Stimulated activated CD4-positive, alpha-beta T cell treated with anti-CD3 and anti-CD28 coated beads, Interleukin-4, amount 100 ng/mL, for 4 hours (primary cell): ENCODE measurements at places on chromosomes 3 and 15.

DNA sequence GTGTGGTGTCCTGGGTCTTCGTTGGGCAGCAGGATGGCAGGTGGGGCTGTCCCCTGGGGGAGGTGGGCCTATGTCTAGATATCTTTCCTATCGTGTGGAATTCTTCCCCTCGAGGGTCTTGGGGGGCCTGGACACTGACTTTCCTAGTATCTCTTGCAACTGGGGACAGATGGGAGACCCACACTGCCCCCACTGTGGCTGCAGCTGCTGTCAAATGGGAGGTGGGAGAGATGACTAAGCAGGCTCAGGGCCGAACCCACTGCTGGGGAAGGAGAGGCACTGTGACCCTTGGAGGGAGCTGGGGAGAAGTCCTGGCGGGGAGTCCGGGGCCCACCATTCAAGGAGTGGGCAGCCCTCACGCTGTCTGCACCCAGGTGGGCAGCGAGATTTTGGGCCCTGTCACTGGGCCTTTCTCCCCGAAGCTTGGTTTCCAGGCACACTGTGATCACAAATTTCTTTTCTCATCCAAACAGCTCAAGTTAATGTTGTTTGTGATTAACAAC, 2.9 kb upstream of the FBLN2 start:
- DNase-seq = no peak

- DNase-seq = no peak
Observed at GRCh38 chr15:65835447-65835846, 33.8 kb upstream of the RAB11A start.

- DNase-seq = no peak
Observed at GRCh38 chr15:31379042-31379441, 52.4 kb downstream of the KLF13 start.

GRCh38 chr3:38151667-38152265, 13.3 kb downstream of the MYD88 start:
- DNase-seq = no peak

GRCh38 chr3:117587416-117587815, 877.8 kb downstream of the TUSC7 start:
- DNase-seq = no peak

DNA sequence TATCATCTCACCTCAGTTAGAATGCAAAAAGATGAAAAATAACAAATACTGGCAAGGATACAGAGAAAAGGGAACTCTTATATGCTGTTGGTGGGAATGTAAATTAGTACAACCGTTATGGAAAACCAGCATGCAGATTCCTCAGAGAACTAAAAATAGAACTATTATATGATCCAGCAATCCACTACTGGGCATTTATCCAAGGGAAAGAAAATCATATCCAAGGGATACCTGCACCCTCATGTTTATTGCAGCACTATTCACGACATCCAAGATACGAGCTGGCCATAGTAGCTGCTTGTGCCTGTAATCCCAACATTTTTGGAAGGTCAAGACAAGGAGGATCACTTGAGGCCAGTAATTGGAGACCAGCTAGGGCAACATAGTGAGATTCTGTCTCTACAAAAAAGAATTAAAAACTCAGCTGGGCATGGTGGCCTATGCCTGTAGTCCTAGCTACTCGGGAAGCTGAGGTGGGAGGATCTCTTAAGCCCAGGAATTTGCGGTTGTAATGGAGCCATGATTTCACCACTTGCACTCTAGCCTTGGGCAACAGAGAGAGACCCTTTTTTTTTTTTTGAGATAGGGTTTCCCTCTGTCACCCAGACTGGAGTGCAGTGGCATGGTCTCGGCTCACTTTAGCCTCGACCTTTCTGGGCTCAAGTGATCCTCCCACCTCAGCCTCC, 26.6 kb downstream of the USP50 start:
- DNase-seq = no peak

- peak; percentile 44 for DNase-seq
Observed at GRCh38 chr3:186882881-186883685, 40.6 kb downstream of the ADIPOQ start.

GRCh38 chr3:30989276-30990030, 95.0 kb upstream of the GADL1 start:
- DNase-seq = no peak

DNA sequence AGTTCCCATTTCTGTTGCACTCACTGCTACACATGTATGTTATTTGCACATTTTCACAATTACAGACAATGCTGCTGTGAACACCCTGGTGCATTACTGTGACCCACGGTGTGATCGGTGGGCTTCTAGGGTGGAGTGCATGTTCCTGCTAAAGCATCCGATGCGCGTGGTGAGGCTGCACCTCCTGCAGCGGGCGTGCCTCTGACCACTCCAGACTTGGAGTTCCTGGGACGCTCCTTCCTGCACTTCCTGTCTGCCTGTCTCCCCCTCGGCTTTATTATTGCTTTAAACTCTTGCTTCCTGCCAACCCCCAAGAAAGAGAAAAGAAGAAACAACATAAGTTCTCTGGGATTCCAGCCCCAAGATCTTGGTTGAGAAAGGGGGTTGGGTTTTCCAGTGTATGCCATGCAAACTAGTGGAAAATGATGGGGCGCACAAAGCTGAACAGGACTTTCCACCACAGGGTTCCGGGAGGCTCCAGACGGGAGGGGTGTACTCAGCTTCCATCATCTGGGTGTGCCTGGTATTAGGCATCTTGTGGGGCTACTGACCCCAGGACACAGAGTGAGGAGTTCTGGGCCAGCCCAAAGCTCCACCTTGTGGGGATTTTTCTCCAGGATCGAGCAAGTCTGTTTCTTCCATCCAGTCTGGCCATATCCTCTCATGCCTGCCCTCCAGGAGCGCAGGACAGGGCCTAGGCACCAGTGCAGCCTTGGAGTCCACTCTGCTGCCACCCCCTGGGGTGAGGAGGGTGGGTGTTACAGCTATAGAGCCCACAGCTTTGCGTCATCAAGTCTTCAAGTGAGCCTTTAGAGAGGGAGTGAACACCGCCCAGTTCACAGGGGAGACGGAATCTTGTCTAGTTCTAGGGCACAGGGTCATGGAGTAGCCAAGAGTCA, 11.2 kb downstream of the RPL32 start:
- DNase-seq = no peak

- DNase-seq = no peak
Observed at GRCh38 chr3:98558100-98558827, 26.5 kb downstream of the GPR15 start.

GRCh38 chr3:178295292-178295912, 240.8 kb upstream of the KCNMB2 start:
- DNase-seq = no peak

GRCh38 chr3:41323467-41324155, 124.3 kb downstream of the CTNNB1 start:
- DNase-seq = no peak

DNA sequence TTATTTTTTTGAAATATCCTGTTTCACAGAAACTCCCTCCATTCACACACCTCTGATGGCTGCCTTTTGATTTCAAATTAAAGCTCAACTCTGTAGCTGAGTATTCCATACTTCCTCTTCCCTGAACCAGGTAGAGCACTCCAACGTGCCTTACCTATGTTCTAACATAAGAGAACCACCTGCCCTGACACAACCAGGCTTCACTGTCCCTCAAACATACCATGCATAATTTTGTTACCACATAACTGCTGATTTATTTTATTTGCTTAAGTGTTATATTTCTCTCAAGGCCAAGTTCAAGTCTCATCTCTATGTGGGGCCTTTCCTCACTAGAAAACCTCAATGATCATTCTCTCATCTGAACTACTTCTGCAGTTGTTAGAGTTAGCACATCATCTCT, 209.7 kb downstream of the P3H2 start:
- no peak for DNase-seq

GRCh38 chr15:92869263-92869940, 30.7 kb upstream of the CHD2 start:
- no peak for DNase-seq

- DNase-seq = no peak
Observed at GRCh38 chr3:78434801-78435200, 1333.0 kb downstream of the ROBO1 start.

DNA sequence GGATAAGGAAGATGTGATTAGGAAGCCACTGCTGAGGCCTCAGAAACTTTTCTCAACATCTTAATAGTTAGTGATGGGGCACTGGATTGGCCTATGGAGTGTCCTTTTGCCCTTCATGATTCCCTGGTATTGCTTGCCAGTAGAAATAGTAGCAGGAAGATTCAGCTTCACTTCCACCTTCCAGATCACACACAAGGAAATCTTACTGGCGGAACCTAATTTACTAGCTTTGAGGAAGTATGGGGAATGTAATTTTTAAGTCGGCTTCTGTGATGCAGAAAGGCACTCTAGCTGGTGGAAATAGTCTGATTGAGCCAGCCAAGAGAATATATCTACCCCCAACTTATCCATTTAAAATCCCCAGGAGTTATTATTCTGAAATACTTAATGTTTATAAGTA, 46.5 kb downstream of the LPP start:
- DNase-seq = no peak

DNA sequence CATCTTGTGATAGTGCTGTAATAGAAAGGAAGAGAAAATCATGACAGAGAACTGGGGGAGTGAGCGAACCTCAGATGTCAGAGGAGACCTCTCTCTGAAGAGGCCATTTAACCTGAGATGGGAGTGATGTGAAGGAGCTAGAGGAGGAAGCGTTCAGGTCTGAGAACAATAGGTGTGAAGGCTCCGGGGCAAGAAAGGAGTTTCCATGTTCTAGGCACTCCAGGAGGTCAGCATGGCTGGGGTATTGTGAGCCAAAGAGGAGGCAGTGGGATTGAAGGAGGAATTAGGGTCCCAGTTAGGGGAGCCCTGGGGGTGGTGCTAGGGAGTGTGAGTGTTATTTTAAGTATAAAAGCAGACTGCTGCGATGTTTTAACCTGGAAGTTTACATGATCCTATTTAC, 8.8 kb upstream of the FILIP1L start:
- DNase-seq = no peak

DNA sequence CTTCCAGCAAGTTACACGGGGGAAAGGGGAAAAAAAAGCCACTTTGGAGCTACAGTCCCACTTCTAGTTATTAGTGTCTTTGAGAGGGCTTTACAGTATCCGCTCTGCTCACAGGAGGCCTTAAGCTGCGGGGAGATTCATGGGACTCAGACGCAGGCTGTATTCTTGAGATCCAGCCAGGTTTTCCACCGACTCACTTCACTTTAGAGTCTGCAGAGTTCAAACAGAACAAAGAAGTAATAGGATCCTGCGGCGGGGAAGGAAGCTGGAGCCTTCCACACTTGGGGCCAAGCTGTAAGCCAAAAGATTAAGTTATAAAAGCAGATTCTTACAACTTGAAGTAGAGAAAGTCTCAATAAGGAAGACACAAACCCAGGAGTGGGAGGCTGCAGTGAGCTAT, 60.2 kb upstream of the FAM174B start:
- no peak for DNase-seq

- no peak for DNase-seq
Observed at GRCh38 chr15:96790004-96790403, 459.5 kb downstream of the NR2F2 start.

GRCh38 chr3:90056281-90057032, 949.0 kb downstream of the EPHA3 start:
- no peak for DNase-seq

GRCh38 chr3:39754549-39754948, 54.9 kb upstream of the MYRIP start:
- DNase-seq = no peak

DNA sequence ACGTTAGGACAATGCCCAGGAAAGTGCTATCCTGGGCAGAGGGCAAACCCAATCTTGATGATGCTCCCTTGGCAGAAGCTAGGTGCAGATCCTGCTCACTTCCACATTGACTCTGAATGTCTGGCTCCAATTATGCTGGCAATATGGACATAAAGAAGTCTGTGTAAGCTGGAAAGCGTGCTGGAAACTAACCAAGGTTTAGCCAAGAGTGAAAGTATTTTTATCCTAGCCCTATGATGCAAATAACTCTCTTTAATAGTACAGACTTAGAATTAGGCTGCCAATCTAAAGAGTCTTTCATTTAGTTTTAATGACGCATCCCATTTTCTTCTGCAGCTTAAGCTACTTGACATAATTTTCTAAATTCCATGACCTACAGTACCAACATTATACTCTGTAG, 571.8 kb downstream of the TUSC7 start:
- DNase-seq = no peak

DNA sequence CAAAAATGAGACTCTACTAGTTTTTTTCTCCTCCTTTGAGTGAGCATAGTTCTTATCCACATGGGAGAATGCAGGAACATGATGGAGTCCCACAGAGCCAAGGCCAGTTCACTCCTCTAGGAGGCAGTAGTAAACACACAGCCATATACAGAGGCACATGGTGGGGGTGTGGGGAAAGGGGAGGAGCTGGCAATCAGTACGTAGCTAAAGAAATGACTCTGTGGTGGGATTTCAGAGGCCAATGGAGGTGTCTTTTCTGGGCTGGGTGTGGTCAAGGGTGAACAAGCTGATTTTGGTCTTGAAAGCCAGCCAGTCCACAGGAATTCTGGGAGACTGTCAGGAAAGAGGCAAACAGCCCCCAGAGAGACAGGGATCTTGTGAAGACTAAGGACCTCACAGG, 6.6 kb upstream of the RAB11A start:
- DNase-seq = peak; percentile 64

DNA sequence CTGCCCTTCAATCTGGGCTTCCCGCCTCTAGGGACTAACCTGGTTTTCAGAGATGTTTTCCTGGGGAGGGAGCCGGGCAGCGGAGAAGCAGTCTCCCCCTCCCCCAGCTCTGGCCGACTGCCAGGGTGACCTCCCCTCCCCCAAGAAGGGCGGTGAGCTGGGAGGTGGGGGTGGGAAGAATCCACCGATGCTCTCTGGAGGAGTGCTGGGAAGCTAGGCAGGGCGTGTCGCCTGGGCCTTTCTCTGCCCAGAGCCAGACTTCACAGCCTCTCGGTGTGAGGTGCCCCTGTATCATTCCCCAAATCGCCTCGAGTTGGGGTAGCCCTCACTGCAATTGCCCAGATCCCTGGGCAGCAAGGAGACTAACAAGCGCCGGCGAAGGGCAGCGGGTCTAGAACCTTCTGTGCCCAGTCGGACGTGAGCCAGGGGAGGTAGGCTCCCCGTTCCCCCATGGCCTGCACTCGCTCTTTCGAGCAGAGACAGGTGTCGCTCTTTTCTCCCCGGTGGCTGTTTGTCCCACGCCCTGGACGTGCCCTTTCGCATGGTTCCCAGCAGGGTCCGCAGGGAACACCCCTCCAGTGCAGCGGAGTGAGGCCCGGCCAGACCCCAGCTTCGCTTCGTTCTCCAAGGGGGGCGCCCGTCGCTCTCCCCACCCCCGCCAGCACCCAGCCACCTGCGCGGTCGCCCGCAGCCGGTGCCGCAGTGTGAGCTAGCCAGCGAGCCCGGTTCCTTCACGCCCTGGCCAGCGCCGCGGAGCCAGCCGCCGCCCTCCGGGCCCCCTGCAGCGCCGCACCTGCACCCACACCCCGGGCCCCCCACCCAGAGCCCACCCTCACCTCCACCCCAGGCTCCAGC, 1.1 kb downstream of the RAB6B start:
- DNase-seq = no peak

- DNase-seq = no peak
Observed at GRCh38 chr3:60528651-60529050, 722.6 kb downstream of the FHIT start.

- no peak for DNase-seq
Observed at GRCh38 chr15:75694241-75695182, 18.1 kb downstream of the CSPG4 start.

GRCh38 chr15:99343208-99343607, 91.9 kb downstream of the LRRC28 start:
- no peak for DNase-seq

GRCh38 chr3:2082871-2083480, 15.7 kb upstream of the CNTN4 start:
- DNase-seq = no peak

GRCh38 chr3:51538115-51538458, 432 bp upstream of the RAD54L2 start:
- DNase-seq = no peak

GRCh38 chr3:141170678-141171295, 60.8 kb upstream of the PXYLP1 start:
- no peak for DNase-seq
